ENCODE measurements at places on chromosomes 6 and 20.

DNA sequence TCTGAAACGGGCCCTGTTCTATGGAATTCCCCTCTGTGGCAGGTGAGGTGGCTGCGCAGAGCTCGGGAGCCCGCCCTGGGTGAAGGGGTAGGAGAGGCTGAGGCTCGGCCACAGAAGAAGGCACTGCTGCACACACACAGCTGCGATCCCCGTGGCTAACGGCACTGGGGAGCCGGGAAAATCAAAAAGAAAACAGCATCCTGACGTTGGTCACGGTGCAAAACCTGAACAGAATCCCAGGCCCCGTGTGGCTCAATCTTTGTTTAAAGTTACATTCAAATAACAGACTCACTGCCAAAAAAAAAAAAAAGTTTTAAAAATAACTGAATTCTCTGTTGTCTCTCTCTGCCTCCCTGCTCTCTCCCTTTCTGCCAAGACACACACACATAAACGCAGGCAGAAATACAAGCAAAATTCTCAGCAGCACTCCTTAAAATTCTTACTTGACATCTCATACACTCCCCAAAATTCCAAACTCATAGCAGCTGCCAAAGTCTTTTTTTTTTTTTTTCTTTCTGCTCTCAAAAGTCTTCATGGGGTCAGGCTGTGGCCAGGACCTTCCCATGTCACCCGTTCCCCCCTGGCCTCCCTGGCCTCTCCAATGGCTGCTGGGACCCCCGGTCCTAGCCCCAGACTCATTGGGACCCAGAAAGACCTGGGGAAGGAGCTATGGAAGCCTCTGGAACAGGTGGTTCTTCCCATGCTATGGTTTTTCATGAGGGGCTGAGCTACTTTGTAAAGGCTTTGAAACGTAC, 248.8 kb downstream of the TTLL2 start:
- no peak for DNase-seq

- no peak for DNase-seq
These were observed 1354.6 kb downstream of the HACE1 start for GRCh38 chr6:103505155-103505518.

DNA sequence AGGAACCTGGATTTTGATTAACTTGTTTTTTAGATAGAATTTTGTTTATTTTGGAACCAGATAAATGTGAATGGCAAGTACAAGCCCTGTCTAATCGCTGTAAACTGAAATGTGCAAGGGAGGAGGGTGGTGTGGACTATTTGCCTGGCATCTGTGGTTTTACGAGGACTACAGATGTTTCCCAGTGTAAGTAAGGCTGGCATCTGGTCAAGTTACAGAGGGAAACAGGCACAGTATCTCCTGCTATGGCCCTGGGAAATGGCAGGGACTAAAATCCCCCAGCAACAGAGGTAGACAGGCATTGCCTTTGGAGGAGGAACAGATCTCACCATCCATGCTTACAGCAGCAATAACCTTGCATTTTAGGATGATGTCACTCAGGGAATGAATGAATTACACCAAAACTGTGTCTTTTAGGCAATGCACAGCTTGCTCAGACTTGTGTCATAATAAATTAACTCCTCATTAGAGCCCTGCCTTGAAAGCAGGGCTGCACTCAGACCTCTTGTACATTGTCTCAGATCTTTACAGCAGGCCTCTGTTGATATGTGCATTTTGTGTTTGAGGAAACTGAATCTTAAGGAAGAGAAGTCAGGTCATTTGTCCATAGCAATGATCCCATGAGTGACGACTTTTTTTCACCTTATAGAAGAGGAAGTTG, 96.2 kb downstream of the TCP11 start:
- no peak for DNase-seq

DNA sequence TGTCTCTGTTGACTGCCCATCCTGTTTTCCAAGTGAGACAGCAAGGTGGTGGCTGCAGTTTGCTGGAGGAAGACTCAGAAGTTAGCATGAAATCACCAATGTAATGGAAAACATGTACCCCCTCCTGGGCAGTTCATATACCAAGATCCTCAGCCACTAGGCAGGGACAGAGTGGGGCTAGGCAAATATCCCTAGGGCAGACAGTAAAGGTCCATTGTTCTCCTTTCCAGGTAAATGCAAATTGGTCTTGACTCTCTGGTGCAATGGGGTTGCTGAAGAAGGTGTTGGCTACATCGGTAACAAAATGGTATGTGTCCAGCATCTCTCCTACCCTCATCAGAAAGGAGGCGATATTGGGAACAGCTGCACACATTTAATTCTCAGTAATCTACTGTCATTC, 233.6 kb upstream of the SOX4 start:
- no peak for DNase-seq

DNA sequence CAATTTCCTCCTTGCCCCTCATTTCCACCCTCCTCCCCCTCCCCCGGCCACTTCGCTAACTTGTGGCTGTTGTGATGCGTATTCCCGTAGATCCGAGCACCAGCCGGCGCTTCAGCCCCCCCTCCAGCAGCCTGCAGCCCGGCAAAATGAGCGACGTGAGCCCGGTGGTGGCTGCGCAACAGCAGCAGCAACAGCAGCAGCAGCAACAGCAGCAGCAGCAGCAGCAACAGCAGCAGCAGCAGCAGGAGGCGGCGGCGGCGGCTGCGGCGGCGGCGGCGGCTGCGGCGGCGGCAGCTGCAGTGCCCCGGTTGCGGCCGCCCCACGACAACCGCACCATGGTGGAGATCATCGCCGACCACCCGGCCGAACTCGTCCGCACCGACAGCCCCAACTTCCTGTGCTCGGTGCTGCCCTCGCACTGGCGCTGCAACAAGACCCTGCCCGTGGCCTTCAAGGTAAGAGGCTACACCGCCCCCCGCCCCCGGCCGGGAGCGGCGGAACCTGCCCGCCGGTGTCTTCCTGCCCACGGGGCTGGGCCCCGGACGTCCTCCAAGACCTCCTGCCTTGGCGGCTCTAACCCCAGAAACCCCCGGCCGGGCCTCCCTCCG, 44.9 kb upstream of the SUPT3H start:
- DNase-seq: peak; percentile 59

DNA sequence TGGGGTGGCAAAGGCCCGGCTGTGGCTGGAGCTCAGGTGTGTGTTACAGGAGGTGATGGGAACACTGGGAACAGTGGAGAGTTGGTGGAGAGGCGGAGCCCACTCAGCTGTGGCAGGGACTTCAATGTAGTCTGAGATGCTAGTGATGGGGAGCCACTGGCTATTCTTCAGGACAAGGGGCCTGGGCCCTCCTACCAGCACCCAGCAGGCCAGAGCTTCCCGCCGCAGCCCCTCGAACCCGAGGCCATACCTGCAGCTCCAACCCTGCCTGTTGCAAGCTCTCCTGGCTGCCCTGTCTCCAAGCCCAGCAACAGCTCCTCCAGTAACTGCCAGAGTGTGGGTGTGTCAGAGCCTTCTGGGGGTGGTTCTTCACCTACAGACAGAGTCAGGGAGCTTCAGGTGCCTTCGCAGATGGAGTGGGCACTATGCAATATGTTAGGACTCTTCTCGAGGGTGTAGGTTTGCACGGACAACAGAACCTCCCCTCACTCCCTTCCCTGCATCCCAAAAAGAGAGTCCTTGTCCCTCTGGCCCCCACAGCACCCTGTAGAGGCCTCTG, 146.2 kb upstream of the MLN start:
- DNase-seq: no peak

GRCh38 chr6:123747515-123747914, 56.1 kb upstream of the NKAIN2 start:
- DNase-seq: no peak

GRCh38 chr20:8933381-8933807, 135.5 kb upstream of the PLCB4 start:
- no peak for DNase-seq

DNA sequence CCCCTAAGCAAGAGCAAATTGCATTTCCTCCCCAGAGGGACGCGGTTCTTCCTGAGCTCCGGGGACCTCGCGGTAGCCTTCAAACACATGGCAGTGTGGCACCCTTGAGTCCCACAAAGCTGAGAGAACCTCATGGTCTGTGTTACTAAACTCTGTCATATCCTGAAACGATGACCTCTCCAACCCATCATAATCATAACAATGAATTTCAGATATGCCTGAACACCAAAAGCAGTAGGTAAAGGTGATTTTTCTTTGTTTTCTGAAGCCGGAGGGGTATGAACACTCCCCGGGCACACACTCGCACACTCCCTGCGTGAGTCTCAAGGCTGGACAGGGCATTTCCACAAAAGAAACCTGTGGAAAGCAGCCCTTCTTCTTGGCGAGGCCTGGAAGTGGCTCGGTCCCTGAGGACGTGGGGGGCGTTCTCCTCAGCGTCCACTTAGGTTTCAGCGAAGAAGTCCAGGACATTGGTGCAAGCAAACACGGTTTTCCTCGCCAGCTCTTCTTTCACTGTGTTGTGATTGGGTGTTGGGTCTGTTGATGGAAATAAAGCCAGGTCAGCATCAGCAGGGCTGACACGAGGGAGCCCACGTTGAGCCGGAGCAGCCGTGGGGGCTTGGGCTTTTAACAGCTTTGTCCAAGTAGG, 183.4 kb downstream of the ERMARD start:
- no peak for DNase-seq

DNA sequence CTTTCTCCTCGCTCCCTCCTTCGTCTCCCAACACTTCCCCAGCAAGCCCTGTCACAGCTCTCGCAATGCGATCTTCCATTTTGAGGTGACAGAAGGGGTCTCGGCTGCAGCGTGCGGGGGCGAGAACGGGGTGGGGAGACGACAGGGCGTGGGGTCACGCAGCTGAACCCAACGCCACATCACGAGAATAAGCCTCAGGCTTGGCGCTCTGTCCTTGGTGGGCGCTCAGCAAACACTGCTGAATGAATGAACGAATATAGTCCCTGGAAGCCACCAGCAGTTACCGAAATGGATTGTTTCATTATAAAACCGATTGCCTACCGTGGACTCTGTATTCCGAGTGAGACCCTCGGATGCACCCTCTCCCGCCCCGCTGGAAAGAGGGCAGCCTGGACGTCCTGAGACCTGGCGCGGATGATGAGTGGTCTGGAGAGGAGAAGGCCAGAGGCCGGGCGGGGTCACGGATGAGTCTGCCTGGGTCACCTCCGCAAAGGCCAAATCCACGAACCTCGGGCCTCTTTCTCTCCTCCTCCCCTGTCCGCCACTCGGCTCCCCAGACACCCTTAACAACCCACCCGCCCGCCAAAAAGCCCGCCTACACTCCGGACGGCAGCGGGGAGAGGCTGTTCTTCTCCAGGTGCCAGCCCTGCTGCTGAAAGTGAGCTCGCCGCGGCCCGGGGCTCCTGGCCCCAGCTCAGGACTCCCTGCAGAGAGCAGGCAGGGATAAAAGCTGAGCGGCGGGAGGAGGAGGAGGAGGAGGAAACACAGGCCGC, 3.7 kb downstream of the NRN1 start:
- DNase-seq: no peak

GRCh38 chr6:115610696-115611095, 450.0 kb downstream of the FRK start:
- DNase-seq: no peak

DNA sequence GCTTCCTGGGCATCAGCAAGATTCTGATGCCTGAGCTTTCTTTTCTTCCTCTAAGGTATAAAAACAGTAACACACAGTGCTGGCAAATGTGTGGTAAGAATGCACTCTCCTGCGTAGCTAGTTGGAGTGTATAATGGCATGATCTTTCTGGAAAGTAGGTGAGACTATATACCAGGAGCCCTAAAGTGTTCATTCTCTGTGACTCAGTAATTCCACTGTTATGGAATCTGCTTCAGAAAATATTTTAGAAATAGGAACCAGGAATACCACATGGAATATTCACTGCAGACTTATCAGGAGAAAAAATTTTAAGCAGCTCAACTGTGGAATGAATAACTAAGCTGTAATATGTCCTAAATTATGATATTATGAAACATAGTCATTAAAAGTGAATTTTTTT, 16.9 kb upstream of the CSE1L start:
- no peak for DNase-seq

- DNase-seq: no peak
These were observed 285.8 kb upstream of the SUPT3H start for GRCh38 chr6:45663251-45664221.

- DNase-seq: no peak
These were observed 16.9 kb upstream of the SNAI1 start for GRCh38 chr20:49965781-49966305.

- DNase-seq: no peak
These were observed 62.2 kb downstream of the REPS1 start for GRCh38 chr6:138925806-138926205.

GRCh38 chr6:31948753-31949413, 3.0 kb downstream of the CFB start:
- DNase-seq: no peak

DNA sequence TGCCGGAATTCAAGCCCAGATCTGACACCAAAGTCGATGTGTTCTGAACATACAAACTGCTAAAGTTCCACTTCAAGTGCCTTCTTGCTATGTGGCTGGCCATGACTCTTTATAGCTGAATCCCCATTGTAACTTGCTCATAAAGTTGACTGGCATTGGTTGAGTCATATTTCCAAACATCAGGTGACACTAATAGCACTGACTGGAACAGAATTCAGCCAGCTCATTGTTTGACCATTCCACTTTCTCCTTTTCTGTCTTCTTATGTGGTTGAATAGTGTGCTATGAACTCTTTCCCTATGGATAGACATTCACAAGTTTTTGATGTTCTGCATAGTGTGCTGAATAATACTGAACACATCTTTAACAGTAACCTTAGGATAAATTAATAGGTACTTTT, 266.2 kb upstream of the ZFP64 start:
- no peak for DNase-seq

GRCh38 chr6:13368079-13368730, 39.9 kb upstream of the TBC1D7 start:
- no peak for DNase-seq

DNA sequence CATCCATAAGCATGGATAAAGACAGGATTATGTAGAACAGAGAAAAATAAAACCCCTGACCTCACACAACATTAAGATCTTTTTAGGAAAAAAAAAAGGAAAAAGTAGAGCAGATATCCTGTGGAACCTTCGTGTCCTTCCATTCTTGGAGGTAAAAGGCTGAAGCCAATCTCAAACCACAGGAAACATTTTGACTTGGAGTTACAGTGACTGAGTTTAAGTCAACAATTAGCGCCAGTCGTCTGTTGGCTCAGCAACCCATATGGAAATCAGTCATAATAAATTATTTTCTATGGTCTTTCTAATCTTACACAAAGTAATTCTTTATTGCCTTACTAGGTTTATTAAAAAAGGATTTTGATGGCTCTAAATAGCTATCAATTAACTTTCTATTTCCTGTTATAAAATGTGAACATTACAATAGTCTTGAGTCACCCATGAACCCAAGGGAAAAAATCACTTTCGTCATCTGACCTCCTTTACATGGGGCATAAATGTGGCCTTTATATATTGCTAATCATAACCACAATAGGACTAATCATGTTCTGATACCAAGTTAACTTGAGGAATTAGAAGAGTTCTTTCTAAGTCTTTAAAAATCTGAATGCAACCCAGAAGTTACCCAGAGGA, 592.9 kb downstream of the TFAP2B start:
- DNase-seq: no peak

- no peak for DNase-seq
These were observed 131.4 kb downstream of the BTBD9 start for GRCh38 chr6:38508286-38508685.

All from nucleus accumbens (tissue), 56 donors.